MCF 10A (cell line): ENCODE measurements at places on chromosomes 5 and 9.

GRCh38 chr9:91920630-91921350 is 29.2 kb downstream of the ROR2 start:
- DNase-seq: no peak

GRCh38 chr9:86079421-86079831 is 19.9 kb downstream of the GOLM1 start:
- DNase-seq: no peak

GRCh38 chr9:37436540-37436939 is 14.0 kb downstream of the GRHPR start:
- no peak for DNase-seq

- no peak for DNase-seq
Observed at GRCh38 chr5:150809363-150809762, 30.8 kb downstream of the SMIM3 start.

- DNase-seq: no peak
Observed at GRCh38 chr5:160260881-160261815, 31.8 kb downstream of the FABP6 start.

DNA sequence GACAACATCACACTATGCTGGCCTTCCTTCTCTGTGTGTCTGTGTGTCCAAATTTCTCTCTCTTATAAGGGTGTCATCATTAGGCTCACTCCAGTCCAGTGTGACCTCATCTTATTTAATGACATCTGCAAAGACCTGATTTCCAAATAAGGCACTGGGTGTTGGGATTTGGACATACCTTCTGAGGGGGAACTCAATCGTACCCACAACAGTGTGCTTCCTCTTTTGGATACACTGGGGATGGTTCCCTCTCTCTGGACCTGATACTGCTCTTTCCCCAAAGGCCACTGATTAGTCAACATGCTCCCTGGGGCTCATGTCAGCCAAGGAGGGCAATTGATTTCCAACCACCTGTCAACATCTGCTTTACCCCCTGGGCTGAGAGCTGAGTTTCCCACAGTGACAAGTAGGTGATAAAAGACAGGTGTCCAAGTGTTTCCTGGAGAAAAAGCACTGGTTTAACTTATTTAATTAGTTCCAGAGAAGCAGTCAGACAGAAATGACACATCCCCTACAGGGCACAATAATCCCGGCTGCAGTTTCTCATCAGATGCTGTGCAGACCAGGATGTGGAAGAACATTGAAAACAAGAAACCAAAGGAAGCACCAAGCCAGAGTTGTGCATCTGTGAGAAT is 17.8 kb upstream of the CEP72 start:
- no peak for DNase-seq

DNA sequence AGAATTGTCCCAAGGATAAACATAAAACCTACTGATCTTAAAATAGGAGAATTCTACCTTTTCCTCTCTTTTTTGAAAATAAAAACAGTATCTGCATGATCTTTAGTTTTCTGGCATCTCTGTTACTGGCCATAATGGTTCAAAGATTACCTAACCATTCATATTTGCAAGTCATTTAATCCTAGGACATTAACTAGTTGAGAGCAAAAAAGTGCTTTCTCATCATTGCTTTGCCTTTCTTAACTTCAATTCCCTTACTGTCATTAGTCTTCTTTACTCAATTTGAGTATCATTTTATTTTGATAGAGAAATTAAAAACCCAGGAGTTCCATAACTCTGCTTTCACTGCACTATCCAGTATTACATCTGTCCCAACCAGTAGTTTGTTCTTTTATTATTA is 68.6 kb downstream of the RFX3 start:
- DNase-seq: no peak

DNA sequence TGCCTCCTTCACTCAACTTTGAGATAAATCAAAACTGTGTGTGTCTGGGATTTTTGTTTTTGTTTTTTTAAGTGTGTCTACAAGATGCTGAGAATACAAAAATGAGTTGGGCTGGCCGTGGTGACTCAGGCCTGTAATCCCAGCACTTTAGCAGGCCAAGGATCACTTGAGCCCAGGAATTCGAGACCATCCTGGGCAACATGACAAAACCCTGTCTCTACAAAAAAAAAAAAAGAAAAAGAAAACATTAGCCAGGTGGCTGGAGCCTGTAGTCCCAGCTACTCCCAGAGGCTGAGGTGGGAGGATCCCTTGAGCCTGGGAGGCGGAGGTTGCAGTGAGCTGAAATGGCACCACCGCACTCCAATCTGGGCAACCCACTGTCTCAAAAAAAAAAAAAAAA is 21.0 kb downstream of the HNRNPK start:
- DNase-seq: peak; percentile 87

- no peak for DNase-seq
Observed at GRCh38 chr9:132905726-132906125, 27.0 kb downstream of the SPACA9 start.

DNA sequence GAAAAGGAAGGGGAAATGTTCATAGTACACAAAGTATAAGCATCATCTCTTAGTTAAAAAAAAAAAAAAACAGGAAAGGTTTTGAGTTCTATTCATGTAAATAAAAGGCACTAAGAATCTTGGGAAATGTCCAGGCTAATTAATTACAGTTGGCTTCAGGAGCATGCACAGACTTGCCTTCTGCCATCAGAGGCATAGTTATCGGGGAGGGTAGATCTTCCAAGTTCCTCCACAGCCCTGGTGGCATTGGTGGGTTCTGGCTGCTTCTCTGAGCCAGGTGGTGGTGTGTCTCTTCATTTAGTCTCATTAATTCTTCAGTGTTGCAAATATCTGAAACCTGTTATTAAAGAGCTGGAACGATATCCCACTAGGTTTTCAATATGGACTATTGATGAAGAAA is 85.2 kb downstream of the TMEM252 start:
- peak; percentile 4 for DNase-seq

DNA sequence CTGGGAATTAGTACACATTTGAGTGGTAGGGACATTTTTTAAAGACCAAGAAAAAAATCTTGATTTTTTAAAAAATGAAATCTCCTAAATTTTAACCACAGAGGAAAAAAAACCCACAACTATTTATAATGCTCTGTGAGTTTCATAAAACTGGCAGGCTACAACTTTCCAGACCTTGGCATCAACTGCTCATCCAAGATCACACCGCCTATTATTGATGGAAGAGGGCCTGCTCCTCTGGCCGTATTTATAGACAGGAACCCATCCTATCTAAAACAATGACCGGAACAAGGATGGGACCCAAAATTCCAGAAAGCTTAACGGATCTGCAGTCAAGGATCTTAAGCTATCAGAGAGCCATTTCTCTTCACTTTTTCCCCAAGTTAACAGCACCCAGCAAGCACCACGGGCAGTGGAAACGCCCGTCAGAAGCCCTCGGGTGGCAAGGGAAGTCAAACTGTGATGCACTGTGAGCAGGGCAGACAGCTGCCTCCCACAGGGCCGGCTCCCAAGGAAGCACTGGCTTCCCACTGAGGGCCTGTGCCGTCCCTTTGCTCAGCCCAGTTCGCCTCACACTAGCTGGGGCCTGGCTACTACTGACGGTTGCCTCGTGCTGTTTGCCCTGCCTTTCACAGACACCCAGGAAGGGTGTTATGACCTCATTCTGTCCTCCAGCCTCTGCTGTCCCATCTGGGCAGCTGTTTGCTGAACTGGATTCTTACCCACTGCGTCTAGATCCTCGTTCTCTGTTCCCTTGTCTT is 62.8 kb downstream of the CDC14B start:
- DNase-seq: no peak

DNA sequence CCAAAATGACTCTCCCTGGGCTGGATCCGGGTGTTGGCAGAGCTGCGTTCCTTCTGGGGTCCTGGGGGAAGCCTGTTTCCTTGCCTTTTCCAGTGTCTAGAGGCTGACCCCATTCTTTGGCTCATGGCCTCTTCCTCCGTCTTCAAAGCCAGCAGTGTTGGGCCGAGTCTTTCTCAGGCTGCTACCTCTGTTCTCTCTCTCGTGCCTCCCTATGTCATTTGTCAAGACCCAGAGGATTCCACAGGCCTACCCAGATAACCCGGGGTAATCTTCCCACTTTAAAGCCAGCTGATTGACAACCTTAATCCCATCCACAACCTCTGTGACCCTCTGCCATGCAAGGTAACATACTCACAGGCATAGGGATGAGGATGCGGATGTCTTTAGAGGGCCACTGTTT is 55.0 kb upstream of the KCNMB1 start:
- no peak for DNase-seq

DNA sequence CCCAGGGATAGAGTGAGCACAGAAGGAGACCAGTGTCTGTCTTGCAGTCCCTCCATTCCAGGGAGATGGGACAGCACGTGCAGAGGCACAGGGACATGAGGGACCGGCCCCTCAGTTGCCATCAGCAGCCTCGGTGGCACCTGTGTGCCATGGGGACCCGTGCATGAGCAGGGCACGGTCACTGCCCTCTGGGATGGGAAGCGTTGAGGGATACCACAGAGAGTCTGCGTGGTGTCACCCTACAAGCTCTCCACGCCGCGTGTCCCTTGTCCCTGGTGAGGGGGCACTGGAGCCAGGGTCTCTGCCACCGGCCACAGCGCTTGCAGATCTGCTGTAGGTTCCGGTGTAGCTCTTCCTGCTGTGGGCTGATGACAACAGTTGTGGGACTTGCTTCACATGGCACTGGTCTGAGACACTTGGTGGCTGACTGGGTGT is 108.1 kb downstream of the CACNA1B start:
- no peak for DNase-seq

DNA sequence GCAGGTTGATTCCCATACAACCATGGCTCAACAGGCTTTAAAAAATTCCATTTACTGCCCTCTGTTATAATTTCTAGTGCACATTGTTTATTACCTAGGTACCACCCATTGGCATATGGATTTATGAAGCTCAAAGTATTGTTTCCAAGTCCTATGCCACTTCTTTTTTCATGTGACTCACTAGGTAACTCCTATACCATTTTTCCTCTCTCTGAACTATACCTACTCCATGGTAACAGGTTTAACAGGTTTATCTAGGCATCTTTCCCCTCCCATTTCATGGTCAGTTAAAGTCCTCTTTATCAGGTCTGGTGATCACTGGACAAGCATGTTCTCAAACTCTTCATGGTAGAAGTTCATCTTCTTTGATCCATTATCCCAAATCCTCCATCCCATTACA is 49.6 kb upstream of the ABCA1 start:
- DNase-seq: no peak

- no peak for DNase-seq
Observed at GRCh38 chr5:20470997-20471396, 483.0 kb upstream of the CDH18 start.

- DNase-seq: no peak
Observed at GRCh38 chr5:34047774-34048572, 5.0 kb upstream of the C1QTNF3 start.

GRCh38 chr5:176788941-176789872 is 21.2 kb upstream of the UNC5A start:
- no peak for DNase-seq

DNA sequence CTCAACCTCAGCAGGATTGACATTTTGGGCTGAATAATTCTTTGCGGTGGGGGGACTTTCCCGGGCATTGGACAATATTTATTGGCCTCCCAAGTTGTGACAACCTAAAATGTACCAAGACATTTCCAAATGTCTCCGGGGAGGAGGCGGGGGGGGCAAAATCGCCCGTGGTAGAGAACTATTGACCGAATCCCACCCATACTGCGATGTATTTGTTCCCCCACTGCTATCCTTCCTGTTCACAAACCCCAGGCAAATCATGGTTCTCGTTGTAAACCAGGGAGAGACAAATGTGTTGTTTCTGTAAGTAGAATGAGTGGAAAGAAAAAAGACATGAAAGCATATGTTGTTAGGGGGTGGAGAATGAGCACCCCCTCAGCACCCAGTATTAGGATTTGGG is 141.9 kb downstream of the PSAT1 start:
- DNase-seq: no peak
